ENCODE measurements at places on chromosomes 3 and 15. TPM values are rescaled to one million over a fixed set of nuclear protein-coding genes. Genes with fewer than 3 reads are reported as not detected.

Gene IGF2BP2
- total RNA-seq, result 59.1 TPM

DNA sequence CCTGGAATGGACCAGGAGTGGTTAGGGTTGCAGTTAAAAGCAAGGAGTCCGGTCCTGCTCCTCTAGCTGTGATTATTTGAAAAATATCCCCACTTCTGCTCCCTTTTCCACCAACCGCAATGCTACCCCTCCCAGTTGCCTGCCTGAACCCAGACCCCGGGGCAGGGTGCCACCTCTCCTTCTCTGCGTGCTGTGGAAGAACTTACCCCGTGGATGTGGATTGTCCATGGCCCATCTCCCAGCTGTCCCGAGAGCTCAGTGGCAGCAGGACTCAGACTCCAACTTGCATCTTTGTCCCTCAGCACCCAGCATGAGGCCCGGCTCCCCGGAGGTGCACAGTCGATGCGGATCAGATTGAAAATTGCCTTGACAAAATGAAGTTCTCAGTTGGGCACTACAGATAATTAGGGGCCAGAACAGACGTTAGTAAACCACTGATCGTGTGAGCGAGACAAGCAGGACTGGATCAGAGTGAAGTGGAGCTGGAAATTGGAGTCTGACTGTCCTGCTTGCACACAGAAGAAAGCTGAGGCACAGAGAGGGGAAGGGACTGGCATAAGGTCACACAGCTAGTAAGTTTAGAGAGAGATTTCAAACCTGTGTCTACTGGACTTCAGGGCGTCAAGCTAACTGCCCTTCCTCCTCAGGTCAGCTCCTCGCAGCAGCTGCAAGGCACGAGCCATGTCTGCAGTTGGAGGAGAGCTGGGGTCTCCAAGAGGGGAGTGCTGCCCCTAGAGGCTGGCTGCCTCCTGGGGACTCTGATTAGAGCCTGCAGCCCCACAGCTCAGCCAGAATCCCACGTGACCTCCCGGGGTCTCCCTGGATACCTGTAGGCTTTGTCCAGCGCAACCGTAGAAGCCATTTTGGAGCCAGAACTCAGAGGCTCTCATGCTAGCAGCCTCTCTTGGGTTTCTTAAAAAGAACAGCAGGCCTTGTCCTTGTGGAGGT lies 14.7 kb downstream of the SLC6A1 start:
- no peak for DNase-seq

DNA sequence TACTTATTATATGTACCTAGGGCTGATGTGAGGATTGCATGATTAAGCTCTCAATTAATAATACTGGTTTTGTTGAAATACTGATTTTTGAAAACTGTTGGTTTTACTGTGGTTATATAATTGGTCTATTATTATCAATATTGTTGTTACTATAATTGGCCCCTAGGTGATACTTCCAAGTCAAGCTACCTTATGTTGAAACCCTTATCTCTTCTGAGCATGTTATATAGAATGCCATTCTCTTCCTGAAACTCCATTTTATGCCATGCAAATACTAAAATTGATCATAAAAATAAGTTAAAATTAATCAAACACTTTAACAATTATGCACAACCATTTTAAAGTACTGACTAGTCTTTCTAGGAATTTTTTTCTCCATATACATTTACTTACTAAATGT lies 46.1 kb downstream of the BBS4 start:
- no peak for DNase-seq

DNA sequence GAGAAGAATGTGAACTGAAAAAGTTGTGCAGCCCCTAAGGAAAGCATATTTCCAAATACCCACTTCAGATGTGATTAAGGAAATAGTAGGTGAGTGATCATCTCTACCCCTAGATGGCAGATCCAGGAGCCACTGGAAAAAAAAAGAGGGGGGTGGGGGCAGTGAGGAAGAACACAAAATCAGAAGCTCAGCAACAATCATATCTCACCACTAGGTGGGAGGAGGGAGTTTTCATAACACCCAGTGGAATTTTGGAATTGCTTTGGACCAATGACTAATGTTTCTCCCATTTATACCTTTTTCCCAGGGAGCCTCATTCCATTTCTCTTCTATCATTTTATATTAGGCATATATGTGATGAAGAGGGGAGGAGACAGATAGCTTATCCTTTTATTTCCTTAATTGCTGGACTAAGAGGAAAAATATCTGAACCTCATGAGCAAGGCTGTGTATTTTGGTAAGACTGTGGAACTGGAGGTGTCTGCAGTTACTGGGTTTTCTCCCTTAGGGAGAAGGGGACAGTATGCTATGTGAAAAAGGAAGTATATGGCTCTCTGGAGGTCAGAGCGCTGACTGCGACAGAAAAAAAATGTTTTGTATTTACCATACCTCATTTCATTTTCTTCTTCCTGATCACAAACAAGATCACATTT lies 363.4 kb downstream of the GAP43 start:
- peak; percentile 49 for DNase-seq
